Stimulated activated CD8-positive, alpha-beta memory T cell treated with anti-CD3 and anti-CD28 coated beads, Interleukin-2, amount 100 ng/mL, for 48 hours (primary cell): ENCODE measurements at places on chromosomes 5 and 9.
A peak's percentile ranks its signal among the peaks of the same experiment; 100 is the strongest.

- DNase-seq, result no peak
Observed at GRCh38 chr5:173397516-173397915, 69.3 kb upstream of the STC2 start.

- no peak for DNase-seq
Observed at GRCh38 chr5:151509231-151509630, 61.8 kb downstream of the SLC36A1 start.

DNA sequence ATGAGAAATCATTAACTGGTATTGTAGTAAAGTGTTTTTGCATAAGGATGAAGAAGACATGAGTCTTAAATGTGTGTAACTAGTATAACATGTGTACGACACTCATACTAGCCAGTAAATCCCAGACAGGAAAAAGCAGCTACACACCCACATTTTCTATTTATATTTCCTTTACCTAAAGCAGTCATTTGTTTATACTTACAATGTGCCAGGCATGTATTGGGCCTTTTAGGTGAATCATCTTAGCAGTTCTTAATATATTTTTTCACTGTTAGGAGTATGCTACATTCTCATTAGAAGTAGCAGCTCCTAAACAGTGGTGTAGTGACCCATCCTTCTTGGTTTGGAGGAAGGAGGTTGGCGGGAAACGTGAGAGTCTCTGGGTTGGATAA, 55.8 kb upstream of the TMC1 start:
- DNase-seq, result no peak

GRCh38 chr5:142314109-142314508, 10.7 kb downstream of the SPRY4 start:
- DNase-seq, result no peak

- no peak for DNase-seq
Observed at GRCh38 chr9:13278023-13278367, 1.5 kb downstream of the MPDZ start.

DNA sequence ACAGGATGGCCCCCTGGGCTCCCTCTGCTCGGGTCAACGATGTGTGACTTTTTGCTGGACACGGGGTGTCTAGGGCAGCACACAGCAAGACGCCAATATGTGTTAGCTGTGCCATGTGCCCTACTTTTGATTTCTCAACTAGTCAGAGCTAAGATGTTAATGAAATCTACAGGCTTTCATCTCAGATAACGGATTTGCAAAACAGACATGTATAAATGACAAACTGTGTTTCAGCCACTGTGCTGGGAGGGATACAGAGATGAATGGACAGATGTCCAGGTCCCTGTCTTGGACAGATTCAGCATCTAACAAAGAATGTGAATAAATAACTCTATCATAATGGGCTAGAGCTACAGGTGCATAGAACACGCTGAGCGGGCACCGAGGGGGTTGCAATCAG, 160.2 kb upstream of the LHFPL2 start:
- DNase-seq, result no peak

- DNase-seq, result no peak
Observed at GRCh38 chr5:174191850-174192655, 146.5 kb downstream of the NSG2 start.

- no peak for DNase-seq
Observed at GRCh38 chr5:130689831-130690230, 475.2 kb downstream of the HINT1 start.

DNA sequence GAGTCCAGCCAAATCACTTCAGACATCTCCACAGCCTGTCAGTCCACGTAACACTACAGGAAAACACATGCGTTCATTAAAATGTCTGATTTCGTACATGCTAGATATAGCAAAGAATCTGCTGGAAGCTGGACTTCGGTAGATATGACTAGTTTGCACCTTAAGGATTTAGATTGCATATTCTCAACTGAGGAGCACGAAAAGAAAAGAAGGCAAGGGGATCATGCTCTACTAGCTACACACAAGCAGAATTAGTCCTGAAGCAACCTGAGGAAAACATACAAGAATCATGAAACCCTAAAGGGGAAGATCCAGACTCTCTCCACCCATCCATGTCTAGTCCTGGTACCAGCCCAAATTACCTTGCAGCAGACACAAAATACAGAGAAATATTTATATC, 36.1 kb upstream of the SSBP2 start:
- DNase-seq, result no peak

DNA sequence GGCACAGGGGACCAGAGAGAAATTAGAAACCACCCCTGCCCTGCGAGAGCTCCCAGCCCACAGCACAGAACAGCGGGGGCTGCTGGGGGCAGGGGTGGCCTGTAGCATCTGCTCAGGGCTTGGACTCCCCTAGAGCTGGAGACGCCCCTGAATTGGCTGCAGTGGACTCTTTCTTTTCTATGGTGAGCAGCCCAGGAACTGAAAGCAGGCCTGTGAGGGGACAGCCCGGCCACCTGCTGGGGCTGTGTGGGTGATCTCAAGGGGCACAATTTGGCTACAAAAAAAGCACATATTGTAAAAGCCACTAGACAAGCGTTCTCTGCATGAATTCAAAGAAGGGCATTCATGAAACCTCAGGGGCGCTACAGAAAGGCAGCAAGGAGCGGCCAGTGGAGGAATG, 57.5 kb upstream of the ICE1 start:
- no peak for DNase-seq

GRCh38 chr5:149188383-149188782, 47.1 kb downstream of the ABLIM3 start:
- no peak for DNase-seq

DNA sequence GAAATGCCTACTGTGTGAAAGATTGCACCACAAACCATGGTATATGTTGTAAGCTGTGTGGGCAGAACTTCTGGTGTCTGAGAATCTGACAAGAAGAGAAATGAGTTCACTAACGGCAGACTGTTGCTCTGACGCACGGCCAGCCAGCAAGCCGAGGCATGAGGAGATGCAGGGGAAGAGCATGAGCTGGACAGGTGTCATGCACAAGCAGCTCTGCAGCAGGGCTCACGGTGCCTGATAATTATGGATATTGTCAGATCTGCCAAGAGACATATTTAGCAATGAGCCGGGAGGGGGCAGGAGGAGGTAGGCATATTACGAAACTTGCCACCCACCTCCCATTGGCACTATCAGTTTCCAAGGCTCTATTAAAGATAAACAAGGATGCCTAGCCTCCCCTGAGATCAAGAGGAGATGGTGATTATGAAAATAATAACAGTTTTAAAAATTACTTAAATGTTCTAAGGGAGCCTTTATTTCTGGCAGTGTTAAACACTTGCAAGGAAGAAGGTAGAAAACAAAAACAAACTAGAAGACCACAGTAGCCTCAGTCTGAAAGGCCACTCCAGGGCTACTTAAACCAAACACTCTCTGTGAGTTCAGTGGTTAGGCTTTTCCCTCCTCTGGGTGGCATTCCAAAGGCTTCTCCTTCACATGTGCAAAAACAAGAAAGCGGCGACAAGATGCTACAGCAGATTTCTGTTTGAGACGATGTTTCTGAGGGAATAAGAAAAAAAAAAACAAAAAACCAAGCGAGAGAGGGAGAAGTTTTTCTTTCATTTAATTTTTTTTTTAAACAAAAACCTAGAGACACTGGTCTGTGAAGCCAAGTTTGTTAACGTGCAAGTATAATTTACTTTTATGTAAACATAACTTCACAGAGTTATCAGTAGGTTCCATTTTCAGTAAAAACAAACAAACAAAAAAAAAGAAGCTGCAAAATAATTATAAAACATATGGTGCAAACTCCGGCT, 339.5 kb downstream of the BNC2 start:
- DNase-seq, result no peak

DNA sequence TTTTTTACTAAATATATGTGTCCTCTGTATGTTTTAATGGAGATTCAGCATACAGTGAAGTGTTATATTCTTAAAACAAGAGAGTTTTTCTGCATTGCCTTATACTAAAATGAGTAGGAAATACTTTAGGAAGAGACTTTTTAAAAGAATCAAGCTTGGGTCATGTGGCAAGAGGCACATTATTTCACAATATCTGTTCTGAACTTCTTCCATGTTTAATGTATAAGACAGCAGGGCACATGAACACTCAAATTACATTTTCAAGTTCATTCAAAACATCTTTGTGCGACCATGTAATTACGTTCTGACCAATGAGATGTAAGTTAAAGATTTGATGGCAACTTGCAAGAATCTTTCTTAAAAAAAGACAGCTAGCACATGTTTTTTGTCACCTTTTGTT, 1055.9 kb downstream of the NR2F1-AS1 start:
- DNase-seq, result no peak

DNA sequence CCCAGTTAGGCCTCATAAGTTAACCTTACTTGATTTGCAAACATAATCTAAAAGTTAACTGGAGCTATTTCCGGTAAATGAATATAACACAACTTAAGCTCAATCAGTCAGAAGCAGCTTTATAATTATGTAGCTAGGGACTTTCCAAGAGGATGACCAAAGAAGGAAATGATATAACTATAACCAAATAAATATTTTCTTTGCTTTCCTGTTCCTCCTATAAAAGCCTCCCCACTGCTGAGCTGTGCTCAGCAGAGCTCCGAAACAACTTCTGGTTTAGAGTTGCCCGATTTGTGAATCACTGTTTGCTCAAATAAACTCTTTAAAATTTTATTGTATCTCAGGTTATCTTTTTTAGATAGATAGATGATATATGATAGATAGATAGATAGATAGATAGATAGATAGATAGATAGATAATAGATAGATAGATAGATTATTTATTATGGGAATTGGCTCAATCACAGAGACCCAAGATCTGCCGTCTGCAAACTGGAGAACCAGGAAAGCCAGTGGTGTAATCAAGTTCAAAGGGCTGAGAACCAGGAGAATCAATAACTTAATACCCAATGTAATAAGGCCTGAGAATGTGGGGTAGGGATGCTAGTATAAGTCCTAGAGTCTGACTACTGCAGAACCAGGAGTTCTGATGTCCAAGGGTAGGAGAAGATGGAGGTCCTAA, 19.3 kb upstream of the TMEM161B start:
- DNase-seq, result no peak

GRCh38 chr5:95440825-95441224, 49.7 kb downstream of the FAM81B start:
- no peak for DNase-seq

DNA sequence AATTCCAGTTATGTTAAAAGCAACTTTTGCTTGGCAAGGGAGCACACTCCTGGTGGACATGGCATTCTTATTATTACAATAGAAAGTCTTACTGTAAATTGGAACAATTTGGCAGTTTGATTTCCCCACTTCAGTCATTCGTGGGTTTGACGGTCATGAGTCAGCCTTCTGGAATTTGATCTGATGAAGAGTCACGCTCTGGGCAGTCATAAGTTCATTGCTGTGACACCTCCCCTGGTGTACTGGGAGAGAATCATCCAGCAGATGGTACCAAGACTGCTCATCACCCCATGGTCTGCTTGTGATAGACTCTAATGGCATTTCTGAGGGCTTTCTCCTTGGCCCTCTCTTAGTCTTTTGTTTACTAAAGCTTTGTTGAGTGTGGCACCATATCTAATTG, 53.8 kb downstream of the GLRA1 start:
- no peak for DNase-seq

GRCh38 chr5:74240783-74241750, 399.5 kb downstream of the ENC1 start:
- no peak for DNase-seq

DNA sequence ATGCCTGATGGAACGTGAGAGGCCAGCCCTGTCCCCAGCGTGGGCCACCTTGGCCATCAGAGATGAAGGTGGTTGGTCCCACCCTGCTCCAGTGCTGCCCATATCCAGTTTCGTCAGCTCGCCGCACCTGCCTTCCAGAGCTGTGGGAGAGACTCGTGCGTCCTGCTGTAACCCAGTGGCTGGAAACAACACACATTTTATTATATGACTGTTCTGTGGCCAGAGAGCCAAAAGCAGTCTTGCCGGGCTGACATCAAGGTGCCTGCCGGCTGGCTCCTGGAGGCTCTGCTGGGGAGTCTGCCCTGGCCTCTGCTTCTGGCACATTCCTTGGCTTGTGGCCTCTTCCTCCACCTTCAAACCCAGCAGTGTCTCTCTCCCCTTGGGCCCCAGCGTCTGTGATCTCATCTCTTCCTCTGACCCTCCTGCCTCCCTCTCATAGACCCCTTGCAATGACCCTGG, 94.7 kb downstream of the RXRA start:
- no peak for DNase-seq

DNA sequence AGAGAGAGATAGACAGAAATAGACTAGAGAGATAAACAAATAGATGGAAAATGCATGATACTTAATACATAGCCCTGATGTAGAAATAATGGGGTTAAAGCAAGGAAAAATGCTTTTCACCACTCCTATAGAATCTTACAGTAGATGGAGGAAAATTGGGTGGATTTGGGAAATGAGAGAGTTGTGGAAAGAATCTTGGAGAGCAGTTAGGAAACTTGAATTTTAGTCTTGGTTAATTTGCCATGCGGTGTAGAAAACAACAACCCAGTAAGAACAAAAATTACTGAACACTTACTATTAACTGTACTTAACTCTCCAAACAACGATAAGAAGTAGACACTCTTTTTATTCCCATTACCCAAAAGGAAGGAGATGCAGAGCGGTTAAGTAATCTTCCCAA, 329.8 kb downstream of the ZNF608 start:
- no peak for DNase-seq

GRCh38 chr9:85900504-85901201, 40.3 kb upstream of the NAA35 start:
- peak; percentile 14 for DNase-seq

GRCh38 chr5:989961-990530, 18.6 kb upstream of the NKD2 start:
- DNase-seq, result no peak

- DNase-seq, result peak; percentile 80
Observed at GRCh38 chr9:130243015-130243881, 22.3 kb upstream of the HMCN2 start.

DNA sequence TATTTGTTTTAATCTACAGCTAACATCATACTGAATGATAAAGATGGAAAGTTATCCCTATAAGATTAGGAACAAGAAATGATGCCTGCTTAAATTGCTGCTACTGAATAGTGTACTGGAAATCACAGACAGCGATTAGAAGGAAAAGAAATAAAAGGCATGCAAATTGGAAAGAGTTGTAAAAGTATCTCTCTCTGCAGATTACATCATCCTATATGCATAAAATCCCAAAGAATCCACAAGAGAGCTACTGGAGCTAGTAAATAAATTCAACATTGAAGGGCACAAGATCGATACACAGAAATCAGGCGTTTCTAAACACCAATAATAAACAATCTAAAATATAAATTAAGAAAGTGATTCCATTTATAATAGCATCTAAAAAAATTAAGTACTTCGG, 75.3 kb upstream of the SIMC1 start:
- no peak for DNase-seq

- no peak for DNase-seq
Observed at GRCh38 chr5:173474881-173475287, 141.6 kb downstream of the BOD1 start.

DNA sequence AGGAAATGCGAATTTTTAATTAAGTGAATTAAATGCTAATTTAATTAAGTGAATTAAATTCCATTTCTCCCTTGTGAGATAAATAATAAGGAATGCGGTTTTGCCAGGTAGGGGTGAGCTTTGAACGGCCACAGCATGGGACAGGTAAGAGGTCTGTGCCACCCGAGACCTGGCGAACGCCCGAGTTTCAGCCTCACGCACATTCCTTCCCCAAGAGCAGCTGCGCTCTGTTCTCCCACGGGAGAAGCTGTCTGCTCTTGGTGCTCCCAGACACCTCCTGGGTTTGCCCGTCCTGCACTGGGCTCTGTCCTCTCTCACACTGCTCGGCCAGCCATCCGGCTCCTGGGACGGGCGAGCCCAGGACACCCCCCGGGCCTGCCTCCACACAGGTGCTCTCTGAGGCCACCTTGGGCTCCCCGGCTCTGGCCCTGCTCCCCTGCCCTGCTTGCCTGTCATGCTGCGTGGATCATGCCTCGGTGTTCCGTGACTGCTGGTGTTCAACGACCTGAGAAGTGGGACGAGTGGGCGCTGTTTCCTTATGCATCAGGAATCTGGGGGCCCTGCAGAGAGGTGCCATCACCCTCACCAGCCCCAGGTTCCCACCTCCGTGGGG, 13.7 kb upstream of the CAMSAP1 start:
- no peak for DNase-seq
